ENCODE measurements at places on chromosomes 16 and 17.

DNA sequence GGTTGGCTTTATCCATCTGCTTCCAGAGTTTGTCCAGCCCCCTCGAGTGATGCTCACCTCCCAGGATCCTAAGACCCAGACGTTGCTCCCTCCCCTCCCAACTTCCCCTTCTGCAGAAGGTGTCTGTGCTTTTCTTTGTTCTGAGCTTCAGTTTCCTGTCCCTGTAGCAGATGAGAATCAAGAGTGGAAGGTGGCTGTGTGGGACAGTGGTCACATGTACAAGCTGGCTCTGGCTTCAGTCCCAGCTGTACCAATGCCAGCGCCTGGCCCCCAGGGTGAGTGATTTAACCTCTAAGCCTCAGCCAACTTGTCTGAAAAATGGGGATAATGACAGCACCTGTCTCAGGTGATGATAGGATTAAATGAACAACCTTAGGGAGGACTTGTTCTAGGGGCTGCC is 7.7 kb downstream of the PRR15L start:
- DNase-seq, result no peak

GRCh38 chr16:67560827-67561342 is 1.4 kb upstream of the CTCF start:
- DNase-seq, result no peak

GRCh38 chr17:79977708-79978547 is 57.7 kb downstream of the TBC1D16 start:
- no peak for DNase-seq

DNA sequence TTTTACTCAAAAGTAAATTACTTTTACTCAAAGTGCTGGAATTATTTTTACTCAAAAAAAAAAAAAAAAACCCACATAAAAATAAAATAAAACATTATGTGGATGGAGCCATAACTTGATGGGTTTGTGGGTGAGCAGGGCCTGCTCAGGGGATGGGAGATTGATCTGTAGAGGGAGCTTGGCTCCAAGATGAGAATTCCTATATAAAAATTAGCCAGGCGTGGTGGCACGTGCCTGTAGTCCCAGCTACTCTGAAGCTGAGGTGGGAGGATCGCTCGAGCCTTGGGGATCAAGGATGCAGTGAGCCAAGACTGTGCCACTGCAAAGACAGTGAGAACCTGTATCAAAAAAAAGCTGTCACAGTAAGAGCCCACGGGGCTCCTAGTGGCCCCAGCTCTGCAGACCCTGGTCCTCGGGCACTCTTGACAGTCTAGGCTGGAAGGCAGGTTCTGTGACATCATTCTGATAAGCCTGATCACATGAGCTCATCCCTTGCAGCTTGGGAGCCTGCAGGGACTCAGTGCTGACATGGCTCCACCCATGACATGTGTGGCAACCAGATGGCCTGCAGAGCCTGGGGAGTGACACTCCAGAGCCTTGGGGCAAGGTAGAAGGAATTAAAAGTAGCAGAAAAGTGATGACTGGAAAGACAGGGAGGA is 42.5 kb downstream of the ST3GAL2 start:
- DNase-seq, result no peak

- DNase-seq, result no peak
Measured at GRCh38 chr17:80960037-80960796, 31.4 kb upstream of the CHMP6 start.

DNA sequence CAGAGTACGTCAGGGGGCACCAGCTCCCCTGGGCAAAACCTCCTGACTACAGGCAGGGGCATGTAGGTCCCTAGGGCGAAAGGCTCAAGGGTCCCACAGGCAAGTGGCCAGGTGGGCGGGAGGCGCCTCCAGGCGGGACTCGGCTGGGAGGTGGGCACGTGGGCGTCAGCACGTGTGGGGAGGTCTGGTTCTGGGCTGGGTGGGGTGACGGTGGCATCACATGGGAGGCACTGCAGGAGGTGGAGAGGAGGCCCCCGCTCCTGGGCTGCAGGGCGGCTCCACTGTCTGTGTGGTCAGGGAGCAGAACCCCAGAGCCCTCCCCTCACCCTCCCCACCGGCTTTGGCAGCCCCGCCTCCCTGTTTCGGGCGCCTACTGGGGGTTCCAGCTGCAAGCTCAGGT is 52.7 kb downstream of the ACTG1 start:
- no peak for DNase-seq

GRCh38 chr16:10622036-10622921 is 41.9 kb upstream of the EMP2 start:
- no peak for DNase-seq

DNA sequence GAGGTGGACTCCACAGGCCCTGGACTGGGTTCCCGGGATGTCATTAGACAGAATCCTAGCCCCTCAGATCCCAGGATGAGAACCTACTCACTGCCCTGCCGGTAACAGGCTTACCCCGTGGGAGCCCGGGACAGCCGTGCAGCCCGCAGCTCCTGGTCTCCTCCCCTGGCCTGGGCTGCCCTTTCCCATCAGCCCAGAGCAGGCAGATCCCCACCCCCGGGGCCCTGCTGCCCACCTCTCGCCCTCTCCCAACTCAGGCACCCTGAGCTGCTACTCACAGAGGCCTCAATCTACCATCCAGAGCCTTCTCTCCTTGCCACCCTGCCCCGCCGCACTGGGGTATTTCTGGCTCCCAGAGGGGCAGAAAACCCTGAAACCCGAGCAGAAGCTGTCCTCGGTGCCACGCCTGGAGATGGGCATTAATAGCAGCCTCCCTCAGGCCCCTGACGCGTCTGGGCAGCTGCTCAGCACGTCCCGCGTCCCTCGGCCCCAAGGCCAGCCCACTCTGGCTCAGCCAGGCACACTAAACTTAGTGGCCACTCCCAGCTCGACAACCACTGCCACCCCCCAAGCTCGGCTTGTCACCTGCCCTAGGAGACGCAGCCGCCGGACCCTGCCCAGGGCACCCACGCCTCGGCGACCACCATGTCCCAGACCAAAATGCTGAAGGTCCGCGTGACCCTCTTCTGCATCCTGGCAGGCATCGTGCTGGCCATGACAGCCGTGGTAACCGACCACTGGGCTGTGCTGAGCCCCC is at the start of gene CACNG1:
TSS of gene CACNG1 (plus strand) at position 539 of the 757 bp plus-strand sequence. CDS start at position 646, 107 bp downstream.
- DNase-seq, result no peak

GRCh38 chr17:82272495-82273326 is 789 bp downstream of the CSNK1D start:
- no peak for DNase-seq

DNA sequence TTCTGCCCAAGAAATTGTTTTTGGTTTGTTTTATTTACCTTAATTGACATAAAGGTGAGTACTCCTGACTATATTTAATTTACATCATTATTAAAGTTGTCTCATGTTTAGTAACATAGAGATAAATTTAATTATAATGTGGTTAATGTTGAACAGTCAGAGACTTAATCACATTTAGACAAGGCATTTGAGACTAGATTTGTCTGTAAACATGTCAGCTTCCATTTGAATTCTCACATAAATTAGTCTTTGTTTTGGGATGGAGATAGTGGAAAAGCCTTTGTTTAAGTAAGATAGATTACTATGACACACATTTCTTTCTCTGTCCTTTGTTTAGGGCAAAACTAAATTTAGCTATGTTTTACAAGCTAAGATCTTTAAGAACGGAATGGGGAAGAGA is 18.5 kb upstream of the BCAS3 start:
- no peak for DNase-seq

DNA sequence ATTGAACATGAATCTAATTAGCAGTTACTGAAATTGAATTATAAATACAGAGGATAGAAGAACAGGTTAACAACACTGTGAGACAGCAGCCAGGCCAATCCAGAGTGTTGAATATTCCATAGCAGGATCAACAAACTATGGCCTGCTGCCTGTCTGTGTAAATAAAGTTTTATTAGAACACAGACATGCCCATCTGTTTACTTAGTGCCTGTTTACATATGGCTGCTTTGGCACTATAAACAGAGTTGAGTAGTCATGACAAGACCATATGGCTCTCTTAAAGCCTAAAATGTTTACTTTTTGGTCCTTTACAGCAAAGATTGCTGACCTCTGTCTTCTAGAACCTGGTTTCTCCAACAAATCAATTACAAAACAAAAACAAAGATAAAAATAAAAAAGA is 115.4 kb upstream of the CDC42EP4 start:
- DNase-seq, result no peak

DNA sequence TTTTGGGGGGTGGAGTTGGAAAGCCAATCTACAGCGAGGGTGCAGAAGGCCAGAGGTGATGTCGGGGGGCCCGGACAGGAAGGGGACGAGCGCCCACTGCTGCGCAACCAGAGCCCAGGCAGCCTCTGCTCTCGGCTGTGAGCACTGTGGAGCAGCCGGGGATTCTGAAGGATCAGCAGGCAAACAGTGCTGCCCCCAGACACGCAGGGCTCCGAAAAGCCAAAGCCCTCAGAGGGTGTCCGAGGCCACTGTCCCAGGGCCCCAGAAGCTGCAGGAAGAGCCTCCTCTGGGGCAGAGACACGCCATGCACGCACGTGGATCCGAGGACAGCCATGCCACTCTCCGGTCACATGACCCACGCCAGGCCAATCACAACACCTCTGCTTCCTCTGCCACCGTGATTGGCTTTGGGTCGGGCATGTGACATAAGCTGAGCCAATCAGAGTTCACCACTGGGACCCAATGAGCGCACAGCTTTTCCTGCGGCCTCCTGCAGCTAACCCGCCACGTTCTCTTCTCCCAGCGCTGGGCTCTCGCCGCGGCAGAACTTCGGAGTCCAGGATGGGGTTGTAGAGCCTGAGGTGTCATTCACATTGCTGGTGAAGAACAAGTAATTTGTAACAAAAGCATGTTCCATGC is 40.7 kb downstream of the ACTG1 start:
- DNase-seq, result no peak

- DNase-seq, result no peak
Measured at GRCh38 chr17:74737299-74738050, 419 bp downstream of the RAB37 start.

DNA sequence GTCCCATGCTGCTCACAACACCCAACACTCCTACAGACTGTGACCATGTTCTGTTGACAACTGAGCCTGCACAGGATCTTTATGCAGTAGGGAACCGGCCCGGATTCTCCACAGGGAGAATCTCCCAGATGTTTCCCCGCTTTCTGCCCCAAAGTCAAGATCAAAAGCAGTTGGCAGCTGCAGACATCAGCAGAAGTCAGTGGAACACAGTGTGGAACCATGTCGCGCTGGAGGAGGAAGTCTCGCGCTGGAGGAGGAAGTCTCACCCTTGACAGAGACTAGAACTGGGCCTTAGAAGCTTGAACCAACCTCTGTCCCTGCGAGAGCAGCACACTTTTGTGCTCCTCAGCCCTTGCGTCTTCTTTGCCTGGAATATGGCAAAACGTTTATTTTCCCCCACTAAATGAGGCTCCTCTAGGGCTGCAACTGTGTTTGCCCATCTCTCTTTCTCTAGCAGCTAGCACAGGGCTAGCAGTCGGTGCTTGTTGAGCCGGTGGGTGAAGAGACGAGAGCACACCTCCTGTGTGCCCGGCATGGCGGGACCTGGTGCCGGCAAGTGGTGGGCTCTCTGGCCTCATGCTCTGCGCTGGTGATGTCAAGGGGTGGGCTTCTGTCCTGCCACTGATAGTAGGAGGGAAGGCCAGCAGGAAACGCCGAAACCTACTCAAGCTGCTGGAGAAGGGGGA is 2.1 kb upstream of the MRC2 start:
- no peak for DNase-seq

DNA sequence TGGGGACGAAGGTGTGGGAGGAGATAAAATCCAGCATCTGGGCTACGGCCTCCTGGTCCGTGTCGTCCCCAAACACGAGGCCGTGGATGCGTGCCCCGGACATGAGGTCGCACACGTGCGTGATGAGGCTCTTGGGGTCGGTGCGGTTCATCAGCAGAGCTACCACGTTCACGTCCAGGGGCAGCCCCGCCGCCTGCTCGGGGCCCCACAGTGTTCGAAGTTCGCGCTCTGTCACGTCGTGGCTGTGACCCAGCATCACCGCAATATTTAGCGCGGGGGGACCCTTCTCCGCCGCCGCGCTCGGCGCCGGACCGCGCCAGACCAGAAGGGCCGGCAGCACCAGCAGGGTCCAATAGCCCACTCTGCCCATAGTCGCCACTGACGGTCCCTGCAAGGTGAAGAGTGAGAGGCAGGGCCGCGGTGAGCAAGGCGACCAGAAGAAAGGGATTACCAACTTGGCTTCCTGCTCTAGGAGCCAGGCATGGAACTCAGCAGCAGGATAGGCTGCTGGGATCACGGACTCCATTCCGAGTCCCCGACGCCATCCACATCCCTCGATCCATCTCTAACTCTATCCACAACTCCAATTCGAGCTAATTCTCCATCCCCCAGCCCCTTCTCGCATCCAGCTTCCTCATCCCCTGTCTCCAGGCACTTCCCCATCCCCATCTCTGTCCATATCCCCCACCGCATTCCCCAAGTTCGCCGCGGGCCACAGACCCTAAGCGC is 2.0 kb downstream of the GRIN2A start:
- no peak for DNase-seq

GRCh38 chr16:72126429-72126765 is 32.8 kb downstream of the DHX38 start:
- DNase-seq, result no peak

GRCh38 chr17:73901661-73902415 is 257.6 kb upstream of the SDK2 start:
- peak; percentile 7 for DNase-seq
